ENCODE measurements at places on chromosomes 13 and 19.

- DNase-seq, result peak; percentile 66
Measured at GRCh38 chr19:13212759-13213330, 62.6 kb downstream of the IER2 start.

DNA sequence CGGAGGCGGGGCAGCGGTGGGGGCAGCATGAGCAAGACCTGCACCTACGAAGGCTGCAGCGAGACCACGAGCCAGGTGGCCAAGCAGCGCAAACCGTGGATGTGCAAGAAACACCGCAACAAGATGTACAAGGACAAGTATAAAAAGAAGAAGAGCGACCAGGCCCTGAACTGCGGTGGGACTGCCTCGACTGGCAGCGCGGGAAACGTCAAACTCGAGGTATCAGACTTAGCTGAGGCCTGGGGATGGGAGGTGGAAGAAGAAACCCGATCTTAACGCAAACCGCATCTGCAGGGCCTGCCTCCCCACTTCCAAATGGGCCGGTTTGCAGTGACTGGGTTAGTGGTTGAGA lies 693 bp downstream of the RFXAP start:
- peak; percentile 12 for DNase-seq

DNA sequence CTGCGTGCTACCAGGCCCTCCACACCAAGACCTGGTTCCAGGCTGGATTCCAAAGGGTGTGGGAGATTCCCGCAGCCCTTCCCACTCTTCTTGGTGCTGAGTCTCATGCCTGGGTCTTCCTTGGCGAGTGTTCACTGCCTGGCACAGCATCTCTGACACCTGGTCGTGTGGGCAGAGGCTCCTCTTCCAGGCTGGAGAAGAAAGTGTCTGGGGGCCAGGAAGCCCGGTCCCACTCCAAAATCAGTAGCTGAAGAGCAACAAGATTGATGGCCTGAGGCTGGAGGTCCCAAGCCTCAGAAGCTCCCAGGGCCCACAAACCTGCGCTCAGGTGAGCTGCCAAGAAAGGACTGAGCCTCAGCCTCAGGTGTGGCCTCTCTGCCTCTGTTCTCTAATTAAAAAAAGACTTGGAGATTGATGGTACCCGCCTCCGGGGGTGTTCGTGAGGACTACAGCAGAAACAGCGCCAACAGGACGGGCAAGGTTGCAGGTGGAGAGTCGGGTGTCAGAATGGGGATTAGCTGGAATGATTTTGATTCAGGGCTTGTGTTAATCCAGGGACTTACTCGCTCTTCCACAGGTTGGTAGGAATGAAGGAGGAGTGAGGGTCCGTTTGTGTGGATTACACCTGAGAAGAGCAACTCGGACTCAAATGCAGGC lies 217.5 kb downstream of the TEX29 start:
- no peak for DNase-seq

GRCh38 chr13:33515146-33515545 lies 229.6 kb upstream of the STARD13 start:
- DNase-seq, result no peak

- DNase-seq, result no peak
Measured at GRCh38 chr19:43640424-43640757, 741 bp upstream of the CADM4 start.

DNA sequence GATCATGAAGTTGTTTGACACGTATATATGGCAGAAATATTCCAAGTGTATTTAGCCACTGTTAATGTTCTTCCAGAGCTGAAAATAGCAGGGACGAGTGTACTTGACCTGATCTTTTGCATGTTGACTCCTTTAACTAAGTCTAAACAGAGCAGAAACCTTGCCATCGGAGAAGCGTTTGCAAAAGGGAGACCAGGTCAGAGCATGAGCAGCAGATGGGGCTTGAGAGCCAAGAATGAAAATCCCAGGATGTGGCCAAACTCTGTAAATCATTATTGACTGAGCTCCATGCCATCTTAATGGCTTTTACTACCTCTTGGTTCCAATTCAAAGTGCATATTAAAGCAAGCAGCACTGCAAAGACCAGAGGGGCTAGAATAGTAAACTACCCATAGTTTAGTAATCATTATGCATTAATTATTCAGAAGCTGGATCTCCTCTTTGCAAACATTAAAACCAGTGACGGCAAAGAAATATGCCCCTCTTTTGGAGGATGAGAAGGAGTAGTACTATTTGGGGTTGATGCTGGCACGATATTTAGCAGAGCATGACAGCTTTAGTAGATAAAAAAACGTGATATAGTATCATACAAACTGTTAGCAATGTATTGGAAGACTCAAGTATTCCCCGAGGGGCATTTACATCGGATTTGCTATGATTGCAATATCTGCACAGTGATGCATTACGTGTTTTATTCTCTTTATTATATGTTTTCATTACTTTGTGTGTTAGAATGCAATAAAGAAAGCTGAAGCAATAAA lies 55.7 kb downstream of the FAM216B start:
- DNase-seq, result no peak

- DNase-seq, result no peak
Measured at GRCh38 chr13:63448692-63449091, 2033.0 kb upstream of the PCDH20 start.

GRCh38 chr13:57763689-57764088 lies 132.1 kb downstream of the PCDH17 start:
- no peak for DNase-seq
